ENCODE measurements at places on chromosomes 11 and 22.

DNA sequence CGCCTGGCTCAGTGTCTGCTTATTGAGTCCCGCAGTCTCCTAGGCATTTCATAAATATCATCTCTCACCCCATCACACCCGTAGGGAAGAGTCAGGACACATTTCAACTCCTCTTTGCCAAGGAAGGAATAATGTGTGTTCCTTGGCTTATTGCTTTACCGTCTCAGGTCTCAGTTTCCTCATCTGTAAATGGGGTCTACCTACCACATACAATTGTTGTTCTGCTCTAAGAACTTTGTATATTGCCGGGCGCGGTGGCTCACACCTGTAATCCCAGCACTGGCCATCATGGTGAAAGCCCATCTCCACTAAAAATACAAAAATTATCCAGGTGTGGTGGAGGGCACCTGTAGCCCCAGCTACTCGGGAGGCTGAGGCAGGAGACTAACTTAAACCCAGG is 3.1 kb upstream of the THRSP start:
- DNase-seq: no peak

- no peak for DNase-seq
Observed at GRCh38 chr11:83044958-83045712, 26.6 kb downstream of the RAB30 start.

GRCh38 chr11:117414724-117415123 is 87.1 kb downstream of the CEP164 start:
- DNase-seq: no peak

DNA sequence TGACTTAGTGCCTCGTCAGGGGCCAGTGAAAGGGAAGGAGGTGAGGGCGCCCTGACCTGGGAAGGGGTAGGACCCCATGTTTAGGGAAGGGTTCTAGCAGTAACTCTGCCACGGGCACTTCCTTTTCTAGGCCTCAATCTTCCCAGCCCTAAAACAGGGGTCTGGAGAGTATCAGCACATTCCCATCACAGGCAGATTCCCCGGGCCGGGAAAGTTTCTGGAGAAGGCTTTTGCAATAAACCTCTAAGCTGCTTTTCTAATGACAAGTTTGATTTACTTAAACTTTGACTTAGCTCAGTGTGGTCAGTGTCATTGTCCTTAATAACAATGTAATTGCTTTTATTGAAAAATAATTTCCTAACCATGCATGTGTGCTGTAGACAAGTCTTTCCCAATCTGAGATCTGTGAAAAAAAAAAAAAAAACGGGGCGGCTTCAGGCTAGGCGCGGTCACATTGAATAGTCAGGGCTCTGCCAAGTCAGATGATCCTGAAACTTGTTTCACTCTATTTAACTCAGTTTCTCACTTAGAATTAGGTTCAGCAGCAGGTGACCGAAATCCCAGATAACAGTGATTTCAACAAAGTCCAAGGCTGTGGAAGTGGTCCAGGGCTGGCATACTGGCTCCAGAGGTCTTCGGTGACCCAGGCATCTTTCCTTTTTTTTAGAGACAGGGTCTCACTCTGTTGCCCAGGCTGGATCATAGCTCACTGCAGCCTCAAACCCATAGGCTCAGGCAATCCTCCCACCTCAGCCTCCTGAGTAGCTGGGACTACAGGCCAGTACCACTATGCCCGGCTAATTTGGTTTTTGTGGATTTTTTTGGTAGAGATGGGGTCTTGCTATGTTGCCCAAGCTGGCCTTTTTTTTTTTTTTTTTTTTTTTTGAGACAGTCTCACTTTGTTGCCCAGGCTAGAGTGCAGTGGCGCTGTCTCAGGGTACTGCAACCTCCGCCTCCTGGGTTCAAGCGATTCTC is 19.5 kb upstream of the TAB1 start:
- no peak for DNase-seq

DNA sequence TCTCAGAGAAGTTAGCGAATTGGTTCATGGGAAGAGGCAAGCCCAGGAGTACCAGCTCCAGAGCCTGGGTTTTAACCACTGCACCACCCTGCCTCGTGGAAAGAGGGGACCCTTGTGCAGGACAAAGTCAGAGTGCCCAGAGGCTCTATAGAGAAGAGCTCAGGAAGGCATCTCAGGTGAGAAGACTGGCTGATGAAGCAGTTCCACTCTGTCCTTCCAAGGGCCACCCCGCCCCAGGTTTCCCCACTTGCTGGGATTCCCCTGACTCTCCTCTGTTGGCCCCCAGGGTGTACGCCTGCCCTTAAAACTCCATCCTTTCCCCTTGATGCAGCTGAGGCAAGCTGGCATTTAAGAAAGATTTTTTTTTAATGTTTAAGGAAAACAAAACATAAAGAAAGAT is 265.8 kb downstream of the BUD13 start:
- DNase-seq: no peak

DNA sequence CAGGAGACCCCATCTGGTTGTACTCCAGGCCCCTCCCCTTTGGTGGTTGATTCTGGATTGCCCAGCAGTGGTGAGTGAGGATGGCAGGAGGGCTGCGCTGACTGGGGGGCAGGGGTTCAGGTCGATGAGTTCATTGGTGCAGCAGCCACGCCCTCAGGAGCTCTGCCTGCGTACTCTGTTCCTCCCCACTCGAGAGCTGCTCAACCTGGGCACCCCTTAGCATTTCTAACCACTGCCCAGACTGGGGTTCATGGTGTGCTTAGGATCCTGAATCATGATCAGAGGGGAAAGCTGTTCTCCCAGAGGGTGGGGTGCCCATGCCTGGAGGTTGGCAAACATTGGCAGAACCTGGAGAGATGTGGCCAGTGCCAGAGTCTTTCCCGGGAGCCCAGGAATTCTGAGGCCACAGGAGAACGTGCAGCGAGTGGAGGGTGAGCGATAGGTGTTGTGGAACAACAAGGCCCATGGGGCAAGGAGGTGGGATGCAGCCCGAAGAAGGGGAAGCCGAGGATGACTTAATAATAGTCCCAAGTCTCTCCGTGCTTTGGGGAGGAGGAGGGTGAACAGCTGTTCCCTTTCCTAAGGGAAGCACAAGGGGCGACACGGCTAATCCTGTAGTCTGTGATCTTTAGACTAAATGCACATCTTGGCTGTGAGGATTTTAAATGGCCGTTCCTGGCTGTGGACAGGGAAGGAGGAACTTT is 75.5 kb downstream of the SCN3B start:
- no peak for DNase-seq

DNA sequence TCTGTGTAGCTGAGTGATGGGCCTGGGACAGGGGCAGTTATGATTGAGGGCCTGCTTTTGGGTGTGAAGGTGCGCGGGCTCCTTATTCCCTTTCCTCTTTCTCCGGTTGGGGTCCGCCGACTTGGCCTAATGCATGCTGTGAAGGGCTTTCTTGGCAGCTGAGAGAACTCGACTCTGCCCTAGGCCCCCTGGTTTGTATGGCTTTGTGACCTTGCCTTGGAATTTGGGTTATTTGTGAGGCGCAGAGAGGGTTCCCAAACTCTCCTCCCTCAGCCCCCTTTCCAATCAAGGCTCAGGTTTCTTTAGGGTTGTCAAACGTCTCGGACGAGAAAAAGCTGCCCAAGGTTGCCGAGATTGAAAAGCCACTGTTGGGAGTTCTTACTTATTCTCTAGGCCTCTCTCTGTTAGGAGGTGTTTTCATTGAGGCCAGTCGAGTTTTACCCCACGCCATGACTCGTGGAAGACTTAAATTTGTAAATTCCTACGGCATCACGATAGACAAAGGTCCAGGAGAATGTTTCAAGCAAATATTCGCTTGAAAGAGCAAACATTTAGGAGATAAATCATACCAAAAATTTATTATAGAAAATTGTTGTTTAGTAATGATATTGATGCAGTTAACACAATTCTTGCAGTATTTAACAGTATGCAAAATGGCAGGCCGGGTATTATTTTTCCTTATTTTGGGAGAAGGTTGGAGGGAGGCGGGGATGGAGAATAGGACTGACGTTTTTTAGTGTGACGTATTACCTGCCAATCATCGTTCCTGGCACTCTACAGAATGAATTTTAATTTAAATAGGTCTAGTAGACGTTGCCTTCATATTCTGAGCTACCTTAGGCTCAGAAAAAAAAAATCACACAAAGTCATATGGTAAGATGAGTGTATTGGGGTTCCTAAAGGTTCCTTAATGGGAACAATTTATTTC is 689 bp downstream of the PDHX start:
- no peak for DNase-seq

DNA sequence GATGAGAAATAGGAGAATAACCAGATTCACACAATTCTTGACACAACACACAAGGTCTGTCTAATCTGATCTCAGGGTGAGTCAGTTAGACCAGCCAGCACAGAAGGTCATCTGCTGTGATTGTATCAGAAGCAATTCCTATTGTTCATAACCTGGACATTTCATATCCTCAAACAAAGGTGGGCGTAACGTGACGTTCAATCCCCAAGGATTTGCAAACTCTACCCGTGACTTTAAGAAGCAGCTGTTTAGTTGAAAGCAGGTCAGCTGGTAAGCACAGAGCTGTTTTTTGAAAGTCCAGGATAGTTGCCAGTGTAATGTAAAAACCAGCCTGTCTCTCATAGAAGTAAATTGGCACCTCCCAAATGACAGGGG is 385.1 kb downstream of the DCDC1 start:
- no peak for DNase-seq

Data from NCI-H187 (cell line).